ENCODE measurements at places on chromosomes 5 and 9.

- DNase-seq: no peak
These were observed 21.1 kb downstream of the UIMC1 start for GRCh38 chr5:176985516-176985915.

GRCh38 chr5:95940758-95941682 is 20.6 kb downstream of the ELL2 start:
- DNase-seq: no peak

DNA sequence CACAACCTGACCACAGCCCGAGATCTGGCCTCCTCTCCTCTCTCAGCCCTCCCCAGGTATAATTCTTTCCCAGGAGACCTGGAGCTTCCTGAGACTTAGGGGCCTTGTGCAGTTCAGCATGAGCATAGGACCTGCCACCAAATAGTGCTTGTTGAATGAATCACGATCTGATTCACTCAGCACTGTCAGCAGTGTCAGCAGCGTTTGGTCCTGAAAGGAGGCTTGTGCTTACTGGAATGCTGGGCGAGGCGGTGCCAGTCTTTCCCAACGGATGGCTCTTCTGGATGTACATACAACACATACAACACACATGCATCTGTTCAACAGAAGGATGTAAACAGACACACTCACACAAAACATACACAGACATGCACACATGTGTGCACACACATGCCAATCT is 173.3 kb downstream of the COL23A1 start:
- DNase-seq: no peak

- no peak for DNase-seq
These were observed 139.9 kb upstream of the ACOT12 start for GRCh38 chr5:81533629-81534405.

DNA sequence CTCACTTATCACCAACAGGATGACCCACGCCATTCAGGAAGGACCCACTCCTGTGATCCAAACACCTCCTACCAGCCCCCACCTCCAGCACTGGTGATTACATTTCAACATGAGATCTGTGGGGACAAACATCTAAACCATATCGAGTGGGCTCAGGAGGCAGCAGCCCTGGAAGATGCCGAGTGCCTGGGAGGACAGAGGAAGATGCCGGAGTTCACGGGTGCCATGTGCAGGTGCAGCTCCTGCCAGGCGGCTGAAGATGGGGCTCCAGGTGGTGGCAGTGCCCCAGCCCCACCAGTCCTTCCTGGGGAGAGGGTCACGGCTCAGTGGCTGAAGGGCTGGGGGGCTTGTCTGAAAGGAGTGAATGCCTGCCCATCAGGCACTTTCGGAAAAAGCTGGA is 6.1 kb upstream of the CEP72 start:
- DNase-seq: no peak

DNA sequence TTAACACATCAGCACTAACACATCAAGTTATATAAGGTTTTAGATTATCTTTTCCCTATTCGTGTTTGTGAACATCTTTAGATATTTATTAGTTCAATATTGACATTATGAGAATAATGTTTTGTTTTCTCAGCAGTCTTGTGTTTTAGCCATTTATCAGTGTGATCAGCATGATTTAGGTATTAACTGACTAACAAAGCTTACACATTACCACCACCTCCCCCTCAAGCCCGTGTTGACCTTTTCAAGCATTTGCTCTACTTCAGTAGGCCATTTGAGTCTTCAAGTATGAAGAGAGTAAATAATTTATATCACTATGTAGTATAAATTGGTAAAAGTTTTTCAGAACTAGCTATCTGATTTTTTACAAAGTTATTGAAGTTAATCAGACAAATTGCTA is 6.9 kb downstream of the PBX3 start:
- DNase-seq: no peak
